Fibroblast of skin of abdomen (primary cell): ENCODE measurements at places on chromosomes 3 and 15.

DNA sequence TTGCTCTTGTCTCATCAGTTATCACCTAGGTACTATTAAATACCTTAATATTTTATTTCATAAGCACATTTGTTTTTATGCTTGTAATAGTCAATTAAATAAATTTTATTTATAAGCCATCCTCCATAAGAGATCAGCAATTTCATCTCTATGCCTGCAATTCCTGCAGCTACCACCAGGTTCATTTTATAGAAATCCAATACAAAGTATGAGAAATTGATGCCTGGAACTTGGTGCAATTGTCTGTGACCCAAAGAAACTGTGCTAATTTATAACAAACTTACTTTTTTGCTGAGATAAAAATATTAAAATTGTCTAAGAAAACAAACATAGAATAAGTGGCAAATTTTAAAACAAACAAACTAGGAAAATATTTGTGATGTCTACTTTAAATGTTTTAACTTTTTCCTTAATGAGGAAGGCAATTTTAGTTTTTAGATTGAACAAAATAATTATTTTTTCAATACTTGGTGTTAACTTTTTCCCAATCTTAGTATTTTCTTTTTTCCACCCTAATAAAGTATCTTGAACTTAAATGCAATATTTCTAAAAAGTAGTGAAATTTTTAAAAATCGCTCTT lies 1026.6 kb downstream of the ROBO1 start:
- DNase-seq = no peak

GRCh38 chr3:105232553-105232952 lies 134.2 kb upstream of the ALCAM start:
- DNase-seq = no peak

DNA sequence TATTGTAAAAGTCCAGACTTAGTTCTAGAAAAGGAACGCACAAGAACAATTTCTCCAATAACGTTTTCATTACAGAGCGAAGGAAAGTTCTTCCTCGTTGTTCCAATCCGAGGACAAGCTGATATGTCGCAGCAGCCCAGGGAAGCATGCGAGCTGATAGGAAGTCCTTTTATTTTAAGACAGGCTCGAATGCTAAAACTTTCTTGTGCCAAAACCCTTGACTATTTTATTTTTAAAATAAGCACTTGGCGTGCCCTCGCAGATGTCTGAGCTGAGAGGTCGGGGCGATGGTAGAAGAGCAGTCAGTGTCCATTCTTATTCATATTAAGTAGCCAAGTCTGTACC lies 433 bp upstream of the MITF start:
- no peak for DNase-seq

DNA sequence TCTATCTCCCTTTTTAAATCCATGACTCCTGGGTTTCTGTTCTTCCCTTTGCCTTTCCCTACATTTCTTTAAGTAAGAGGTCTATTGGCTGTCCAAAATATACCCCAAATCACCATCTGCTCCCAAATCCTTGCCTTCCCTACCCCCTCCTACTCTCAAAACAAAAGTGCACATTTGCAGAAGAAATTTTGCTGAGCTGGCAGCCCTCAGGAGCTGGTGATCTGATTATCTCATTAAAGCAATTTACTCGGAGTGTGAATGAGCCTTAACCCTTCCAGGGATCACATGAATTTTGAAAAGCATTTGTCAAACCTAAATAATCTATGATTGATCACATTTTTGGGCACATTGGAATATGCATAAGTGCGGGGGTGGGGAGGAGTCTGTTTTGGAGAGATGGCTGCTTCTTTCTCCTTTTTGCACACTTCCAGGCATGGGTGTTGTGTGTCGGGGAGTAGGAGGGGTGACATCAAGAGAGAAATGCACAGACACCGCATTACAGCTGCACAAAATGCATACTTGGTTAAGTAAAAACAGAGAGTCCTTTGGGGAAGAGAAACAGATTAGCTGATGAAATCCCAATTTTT lies 892.6 kb downstream of the TUSC7 start:
- DNase-seq = peak; percentile 14
